ENCODE measurements at places on chromosomes 12 and 14. TPM values are rescaled to one million over a fixed set of nuclear protein-coding genes. Genes with fewer than 3 reads are reported as not detected.

DNA sequence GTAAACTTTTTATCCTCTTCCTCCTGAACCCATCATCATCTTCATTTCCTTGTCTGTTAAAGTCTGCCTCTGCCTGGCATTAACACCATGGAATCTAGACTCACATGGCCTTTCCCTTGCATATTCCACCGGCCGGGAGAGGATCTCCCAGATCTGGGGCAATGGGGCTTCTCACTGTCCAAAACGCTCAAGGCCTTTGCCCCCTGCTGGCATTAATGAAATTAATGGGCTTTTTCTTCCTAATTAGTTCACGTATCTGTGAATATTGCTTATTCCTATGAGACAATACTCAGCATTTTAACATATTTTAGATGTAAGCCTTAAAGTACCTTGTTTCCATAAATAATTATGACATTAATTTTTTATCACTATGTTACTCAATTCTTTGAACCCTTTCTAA is 42.9 kb upstream of the CAPRIN2 start:
- no peaks in the 10 kb centered on the region for H3K36me3 ChIP-seq
- H3K27ac ChIP-seq = no peak overlapping the region
- H3K4me1 ChIP-seq = peaks cover 18% of the 10 kb centered on the region
- H3K27me3 ChIP-seq = no peaks in the 10 kb centered on the region

GRCh38 chr12:87381742-87382141 is 647.5 kb downstream of the C12orf50 start:
- H3K27me3 ChIP-seq = no peaks in the 10 kb centered on the region
- H3K27ac ChIP-seq = no peak overlapping the region
- no peaks in the 10 kb centered on the region for H3K4me1 ChIP-seq
- H3K4me3 ChIP-seq = no peak overlapping the region
- no peak for DNase-seq
- no peaks in the 10 kb centered on the region for H3K36me3 ChIP-seq

DNA sequence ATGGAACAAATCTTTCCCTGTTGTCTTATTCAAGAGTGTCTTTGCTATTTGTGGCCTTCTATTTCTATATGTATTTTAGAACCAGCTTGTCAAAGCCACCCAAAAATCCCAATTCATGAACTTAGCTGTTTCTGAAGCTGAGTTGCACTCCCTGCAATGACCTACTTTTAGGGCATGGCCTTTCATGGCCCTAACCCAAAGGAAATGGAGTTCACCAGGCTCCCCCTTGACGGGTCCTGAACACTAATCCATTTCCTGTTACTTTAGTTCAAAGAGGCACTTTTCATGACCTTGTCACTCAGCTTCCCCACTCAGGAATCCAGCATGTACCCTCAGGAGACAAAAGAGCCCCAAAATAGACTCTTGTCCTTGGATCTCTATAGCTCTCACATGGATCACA is 7.6 kb downstream of the TMED8 start:
- no peaks in the 10 kb centered on the region for H3K27me3 ChIP-seq
- no peak for DNase-seq
- no peaks in the 10 kb centered on the region for H3K4me1 ChIP-seq
- H3K36me3 ChIP-seq = no peaks in the 10 kb centered on the region
- H3K4me3 ChIP-seq = no peak overlapping the region

DNA sequence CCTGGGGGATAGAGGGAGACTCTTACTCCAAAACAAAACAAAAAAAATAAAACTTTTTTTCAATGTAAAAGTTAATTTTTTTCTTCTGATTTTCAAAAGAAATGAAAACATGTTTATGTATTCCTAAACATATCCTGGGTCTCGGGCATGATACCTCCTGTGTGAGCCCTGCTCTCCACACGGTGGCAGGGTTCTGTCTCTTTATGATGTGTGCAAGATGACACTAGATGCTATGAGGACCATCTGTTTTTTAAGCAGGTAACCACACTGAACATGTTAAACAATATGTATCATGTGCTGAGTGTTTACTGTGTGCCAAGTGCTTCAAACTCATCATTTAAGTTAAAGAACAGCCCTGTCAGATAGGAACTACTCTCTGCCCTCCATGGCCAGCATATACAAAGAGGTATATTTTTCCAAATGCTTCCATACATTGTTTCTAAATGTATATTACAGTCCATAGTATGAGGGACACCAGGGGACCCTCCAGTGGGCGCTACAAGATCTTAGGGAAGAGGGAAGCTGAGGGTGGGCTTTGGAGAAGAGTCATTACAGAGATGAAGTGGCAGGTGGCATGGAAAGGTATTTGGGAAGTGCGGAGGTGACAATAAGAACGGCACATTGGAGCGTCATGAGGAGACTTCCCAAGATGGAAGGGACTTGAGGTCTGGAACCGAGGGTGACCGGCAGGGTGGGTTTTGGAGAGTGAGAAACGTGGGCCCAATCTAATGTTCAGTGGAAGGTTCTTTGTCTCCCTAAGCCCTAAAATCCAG is 28.5 kb downstream of the FOS start:
- H3K4me1 ChIP-seq = peaks cover 16% of the 10 kb centered on the region
- H3K27ac ChIP-seq = no peak overlapping the region
- no peak overlapping the region for H3K4me3 ChIP-seq
- DNase-seq = no peak
- no peaks in the 10 kb centered on the region for H3K36me3 ChIP-seq
- H3K27me3 ChIP-seq = no peaks in the 10 kb centered on the region

DNA sequence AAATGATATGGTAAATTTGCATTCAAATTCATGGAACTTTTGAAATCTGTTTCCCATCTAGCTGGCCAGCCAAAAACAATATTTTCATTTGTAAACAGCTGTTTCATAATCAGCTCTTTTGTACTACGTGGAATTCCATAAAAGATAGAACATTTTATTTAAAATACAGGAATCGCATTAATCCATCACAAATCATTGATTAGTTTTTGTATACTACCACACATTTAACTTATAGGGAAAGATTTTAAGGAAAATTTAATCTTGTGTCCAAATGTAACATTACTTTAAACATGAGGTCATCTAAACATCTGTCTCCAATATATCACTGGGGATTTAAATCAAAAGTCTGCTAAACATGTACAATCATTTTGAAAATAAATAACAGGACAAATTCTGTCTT is 33.5 kb downstream of the SLC25A21 start:
- no peaks in the 10 kb centered on the region for H3K4me1 ChIP-seq
- no peak overlapping the region for H3K4me3 ChIP-seq
- DNase-seq = no peak
- no peaks in the 10 kb centered on the region for H3K36me3 ChIP-seq
- H3K27ac ChIP-seq = no peak overlapping the region

DNA sequence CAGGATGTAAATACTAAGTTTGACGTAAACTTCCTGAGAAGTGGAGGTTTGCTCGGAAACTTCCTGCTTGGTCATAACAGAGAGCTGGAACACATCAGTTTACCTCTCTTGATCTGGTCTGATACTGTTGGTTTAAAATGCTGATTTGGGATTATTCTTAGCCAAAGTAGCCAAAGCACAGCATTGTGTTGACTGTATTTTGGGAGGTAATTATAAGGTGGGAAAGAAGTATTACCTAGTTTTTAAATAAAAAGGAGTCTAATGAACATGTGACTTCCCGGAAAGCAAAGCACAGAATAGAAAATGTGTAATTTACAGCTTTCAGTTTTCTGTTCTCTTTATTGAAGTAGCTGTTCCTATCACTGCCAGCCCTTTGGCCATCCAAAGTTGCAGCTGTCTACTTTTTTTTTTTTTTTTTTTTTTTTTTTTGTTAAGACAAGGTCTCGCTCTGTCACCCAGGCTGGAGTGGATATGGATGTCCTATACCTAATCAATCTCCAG is 52.2 kb upstream of the SRP54 start:
- no peaks in the 10 kb centered on the region for H3K36me3 ChIP-seq
- DNase-seq = no peak
- no peaks in the 10 kb centered on the region for H3K27me3 ChIP-seq
- H3K27ac ChIP-seq = peak overlapping the region; percentile 56
- peaks cover 14% of the 10 kb centered on the region for H3K4me1 ChIP-seq

DNA sequence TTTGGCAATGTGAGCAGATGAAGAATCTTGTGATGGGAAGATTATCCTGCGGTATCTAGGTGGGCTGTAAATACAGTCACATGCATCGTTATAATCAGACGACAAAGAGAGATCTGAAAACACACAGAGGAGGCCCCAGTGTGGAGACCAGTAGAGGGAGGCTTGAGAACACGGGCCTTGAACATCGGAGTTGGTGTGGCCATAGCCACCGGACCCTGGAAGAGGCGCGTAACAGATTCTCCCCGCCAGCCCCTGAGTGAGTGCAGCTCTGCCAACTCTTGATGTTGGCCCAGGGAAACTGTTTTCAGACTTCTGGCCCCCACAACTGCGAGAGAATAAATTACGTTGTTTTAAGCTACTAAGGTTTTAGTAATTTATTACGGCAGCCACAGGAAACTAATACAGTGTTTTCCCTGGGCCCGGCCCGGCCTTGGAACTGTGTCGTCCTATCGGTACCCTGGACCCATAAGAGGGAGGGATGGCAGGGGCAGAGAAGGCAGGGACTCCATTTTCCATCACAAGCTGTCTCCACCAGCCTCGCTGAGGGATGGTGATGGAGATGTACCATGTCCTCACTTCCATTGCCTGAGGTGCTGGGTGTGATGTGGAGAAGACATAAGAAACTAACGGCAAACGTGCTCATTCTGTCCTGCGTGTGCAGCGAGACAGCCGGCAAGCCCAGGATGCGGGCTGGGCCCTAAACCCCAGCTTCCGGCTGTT is 91.6 kb downstream of the NTF3 start:
- no peak for DNase-seq
- no peaks in the 10 kb centered on the region for H3K27me3 ChIP-seq

DNA sequence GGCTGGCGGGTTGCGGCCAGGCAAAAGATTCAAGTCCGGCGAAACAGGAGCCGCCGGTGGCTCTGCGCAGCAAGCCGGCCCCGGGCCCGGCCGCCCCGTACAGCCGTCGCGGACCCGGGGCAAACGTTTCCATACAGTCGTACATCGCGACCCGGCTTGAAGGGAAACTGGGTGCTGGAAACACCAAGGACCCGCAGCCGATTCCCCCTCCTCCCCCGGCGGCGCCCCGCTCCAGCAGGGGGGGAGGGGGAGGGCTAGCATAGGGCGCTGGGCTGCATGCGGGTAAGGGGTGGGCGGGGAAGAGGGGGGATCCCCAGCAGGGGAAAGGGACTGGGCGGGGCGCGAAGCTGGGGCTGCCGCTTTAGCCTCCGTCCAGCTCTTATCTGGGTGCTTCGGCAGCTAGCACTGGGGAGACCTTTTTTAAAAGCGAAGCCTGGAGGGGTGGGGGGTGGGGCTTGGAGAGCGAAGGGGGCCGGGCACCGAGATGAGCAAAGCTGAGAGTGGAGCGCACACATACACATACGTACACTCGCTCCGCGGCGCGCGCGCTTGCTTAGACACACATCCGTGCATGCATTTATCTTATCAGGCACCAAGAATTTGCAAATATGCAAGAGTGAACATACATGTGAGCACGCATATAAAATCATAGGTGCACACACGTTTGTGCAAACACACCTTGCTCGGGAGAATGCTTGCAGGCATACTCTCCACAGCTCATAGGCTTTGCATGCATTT is 11.9 kb downstream of the RARG start:
- H3K4me1 ChIP-seq = peaks cover 97% of the 10 kb centered on the region
- peak overlapping the region; percentile 100 for H3K27ac ChIP-seq
- peak; percentile 64 for DNase-seq
- H3K4me3 ChIP-seq = peak overlapping the region; percentile 74

- DNase-seq = no peak
- no peak overlapping the region for H3K27ac ChIP-seq
These were observed 61.8 kb downstream of the TECPR2 start for GRCh38 chr14:102424520-102424919.

- H3K4me1 ChIP-seq = no peaks in the 10 kb centered on the region
- H3K27me3 ChIP-seq = no peaks in the 10 kb centered on the region
- no peak overlapping the region for H3K4me3 ChIP-seq
- no peak for DNase-seq
- no peak overlapping the region for H3K27ac ChIP-seq
These were observed 42.9 kb downstream of the IFNG-AS1 start for GRCh38 chr12:68031881-68032739.

DNA sequence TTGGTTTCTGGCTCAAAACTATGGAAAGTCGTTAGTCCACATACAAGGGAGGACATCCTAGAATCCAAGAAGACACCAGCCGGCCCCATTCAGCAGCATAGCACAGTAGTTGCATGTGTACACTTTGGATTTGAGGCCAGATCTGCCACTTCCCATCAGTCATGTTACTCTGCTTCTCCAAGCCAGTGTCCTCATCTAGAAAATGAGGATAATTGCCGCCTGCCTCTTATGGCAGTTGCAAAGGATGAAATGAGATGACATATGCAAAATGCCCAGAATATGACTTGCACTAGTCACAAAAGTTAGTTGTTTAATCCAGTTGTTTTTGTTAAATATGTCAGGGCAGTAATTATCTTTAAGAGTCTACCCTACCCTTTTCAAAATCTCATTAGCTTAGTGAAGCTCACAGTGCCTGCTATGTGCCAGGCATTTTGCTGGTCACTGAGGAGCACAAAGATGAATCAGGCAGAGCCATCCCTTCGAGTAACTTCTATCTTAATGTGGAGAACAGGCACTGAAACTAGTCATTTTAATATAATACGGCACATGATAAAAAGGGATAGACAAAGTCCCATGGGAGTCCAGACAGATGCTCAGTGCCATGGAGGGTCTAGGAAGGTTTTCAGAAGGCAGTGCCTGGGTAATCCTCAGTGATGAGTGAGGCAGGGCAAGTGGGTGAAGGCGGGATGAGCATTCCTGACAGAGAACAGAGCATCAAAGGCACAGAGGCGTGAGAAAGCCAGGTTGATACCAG is 6.6 kb upstream of the KRT76 start:
- H3K4me3 ChIP-seq = no peak overlapping the region
- H3K36me3 ChIP-seq = no peaks in the 10 kb centered on the region
- no peaks in the 10 kb centered on the region for H3K27me3 ChIP-seq
- no peaks in the 10 kb centered on the region for H3K4me1 ChIP-seq
- H3K27ac ChIP-seq = no peak overlapping the region

GRCh38 chr12:13044002-13044905 is at the start of gene FAM234B:
Gene FAM234B, plus strand, starts transcription at chr12:13044381. Its CDS starts 23 bp downstream, at chr12:13044404.
- peak within 1 kb of the TSS; percentile 82 for H3K27ac ChIP-seq
- no peak for DNase-seq
- no peaks in the 10 kb centered on the region for H3K36me3 ChIP-seq
- H3K4me3 ChIP-seq = peak within 1 kb of the TSS; percentile 100

Gene KRT83
- not detected for total RNA-seq
